ENCODE measurements at places on chromosomes 2 and 18.

DNA sequence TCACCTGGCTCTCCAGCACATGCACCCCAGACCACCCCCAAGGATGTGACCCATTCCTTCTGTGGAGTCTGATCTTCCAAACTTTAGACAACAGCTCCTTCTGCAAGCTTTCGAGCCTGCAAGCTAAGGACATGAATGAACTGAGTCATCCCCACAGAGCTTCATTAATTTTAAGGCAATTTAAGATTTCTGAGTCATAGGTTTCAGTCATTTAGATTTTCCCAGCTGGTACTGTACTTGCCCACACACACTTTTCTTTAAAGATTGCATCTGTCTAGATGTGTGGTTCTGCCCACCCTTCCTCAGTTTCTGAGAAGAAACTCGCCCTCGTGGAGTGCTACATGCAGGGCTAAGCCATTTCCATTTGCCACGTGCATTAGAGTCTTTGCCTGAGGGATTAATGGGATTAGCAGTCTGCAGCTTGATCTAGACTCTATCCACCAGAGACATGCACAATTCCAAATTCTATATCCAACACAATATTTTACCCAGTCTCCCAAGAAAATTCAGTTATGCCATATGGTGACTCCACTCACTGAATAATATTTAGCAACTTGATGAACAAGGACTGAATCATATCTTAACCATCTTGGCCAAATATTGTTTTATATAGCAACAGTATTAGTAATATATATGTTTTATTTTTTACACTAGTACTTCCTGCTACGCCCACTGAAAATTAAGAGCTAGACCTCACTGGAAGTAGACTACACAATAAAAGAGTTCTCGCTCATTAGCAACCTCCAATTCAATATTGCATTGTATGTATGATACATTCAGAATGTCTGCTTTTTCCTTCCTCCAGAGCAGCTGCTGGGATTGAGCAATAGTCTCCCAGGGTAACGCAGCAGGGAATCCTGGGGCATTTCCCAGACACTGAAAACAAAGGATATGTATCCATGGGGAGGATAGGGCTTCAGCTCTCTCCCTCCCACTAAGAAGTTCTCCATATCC, 14.3 kb upstream of the TRIB2 start:
- no peak for DNase-seq

DNA sequence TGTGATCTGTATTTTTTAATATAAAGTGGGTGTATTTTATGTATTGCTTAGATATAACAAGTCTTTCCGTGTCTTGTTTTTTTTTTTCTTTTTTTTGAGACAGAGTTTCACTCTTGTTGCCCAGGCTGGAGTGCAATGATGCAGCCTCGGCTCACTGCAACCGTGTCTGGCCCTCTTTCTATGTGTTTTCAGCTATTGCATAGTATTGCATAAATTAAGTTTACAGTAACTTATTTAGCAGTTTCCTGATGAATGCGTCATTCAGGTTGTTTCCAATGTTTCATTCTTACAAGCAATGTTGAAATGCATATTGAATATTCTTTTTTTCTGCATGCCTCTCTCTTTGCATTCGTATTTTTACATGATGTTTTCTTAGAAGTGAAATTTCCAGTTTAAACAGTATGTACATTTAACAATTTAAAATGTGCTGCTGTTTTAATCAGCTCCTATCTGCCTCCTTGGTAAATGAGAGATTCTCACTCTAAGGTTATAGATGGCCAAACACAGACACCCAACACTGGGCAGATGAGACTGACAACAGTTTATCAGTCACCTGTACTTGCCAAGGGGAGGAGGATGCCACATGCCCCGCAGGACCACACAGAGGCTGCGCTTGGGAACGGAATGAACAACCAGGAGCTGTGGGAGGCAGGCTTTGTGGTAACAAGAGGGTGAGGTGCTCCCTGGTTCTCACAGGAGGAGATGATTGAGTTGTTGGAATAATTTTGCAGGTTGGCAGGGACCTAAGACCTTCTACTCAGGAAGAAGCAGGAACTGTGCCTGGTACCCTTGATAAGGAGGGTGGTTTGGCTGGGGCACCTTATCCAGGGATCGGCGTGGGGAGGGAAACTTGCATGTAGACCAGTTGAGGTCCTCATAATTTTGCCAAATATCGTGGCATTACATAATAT, 7.5 kb downstream of the SLC9A4 start:
- no peak for DNase-seq

DNA sequence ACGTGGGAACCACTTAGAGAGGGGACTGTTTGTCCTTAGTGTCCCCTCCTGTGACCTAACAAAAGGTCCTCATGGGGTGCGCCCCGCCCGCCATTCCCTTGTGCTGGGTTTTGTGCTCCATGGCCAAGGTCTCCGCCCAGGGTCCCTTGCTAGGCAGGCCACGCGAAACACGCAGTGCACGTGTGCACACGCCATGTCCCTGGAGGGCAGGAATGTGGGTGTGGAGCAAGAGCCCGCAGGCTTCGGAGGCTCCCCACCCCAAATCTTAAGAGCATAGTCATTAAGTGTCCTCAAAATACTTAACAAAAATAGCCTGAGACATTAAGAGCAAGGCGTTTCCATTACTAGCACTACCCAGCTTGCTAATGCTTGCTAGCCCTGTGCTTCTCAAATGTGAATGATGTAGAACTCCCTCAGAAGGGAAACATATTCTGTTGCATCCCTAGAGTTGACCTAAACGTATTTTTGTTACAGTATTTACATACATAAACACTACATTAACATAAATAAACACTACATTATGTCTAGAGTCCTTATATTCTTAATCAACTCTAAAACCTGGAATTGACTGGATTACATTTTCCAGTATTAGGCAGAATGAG, 117.6 kb upstream of the APCDD1 start:
- DNase-seq, result no peak

DNA sequence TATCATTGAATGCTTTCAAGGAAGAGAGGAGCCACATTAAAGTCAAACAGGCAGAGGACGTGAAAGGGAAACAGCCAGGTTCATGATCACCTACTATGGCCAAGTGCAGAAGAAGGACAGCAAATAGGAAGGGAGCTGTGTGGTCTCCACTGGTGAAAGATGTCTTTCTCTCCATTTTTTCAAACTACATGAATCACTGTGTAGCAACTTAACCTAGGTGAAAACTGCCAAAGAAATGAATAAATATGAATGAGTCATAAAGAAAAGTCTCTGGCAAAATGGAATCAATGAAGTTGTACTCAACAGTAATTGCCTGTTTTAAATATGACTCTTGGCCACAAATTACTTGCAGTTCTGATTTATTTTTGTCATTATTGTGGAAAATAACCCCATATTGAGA, 452.6 kb upstream of the PKDCC start:
- DNase-seq, result no peak

GRCh38 chr2:175282300-175282699, 100.8 kb upstream of the ATP5MC3 start:
- DNase-seq, result no peak

- DNase-seq, result no peak
Observed at GRCh38 chr2:58852243-58852642, 611.1 kb upstream of the FANCL start.

- DNase-seq, result peak; percentile 27
Observed at GRCh38 chr18:31741097-31741735, 19.5 kb downstream of the SLC25A52 start.

DNA sequence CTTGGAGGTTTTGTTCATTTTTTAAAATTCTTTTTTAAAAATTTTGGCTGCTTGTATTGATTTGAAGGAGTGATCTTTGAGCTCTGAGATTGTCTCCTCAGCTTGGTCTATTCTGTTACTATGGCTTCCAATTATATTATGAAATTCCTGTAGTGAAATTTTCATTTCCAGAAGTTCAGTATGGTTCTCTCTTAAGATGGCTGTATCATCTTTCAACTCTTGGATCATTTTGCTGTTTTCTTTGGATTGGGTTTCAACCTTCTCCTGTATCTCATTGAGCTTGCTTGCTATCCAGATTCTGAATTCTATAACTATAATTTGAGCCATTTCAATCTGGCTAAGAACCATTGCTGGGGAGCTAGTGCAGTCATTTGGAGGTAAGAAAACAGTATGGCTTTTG, 270.8 kb upstream of the NT5C1B start:
- DNase-seq, result no peak

- no peak for DNase-seq
Observed at GRCh38 chr2:241645056-241645914, 7.8 kb downstream of the ATG4B start.
